ENCODE measurements at places on chromosomes 4 and X. TPM values are rescaled to one million over a fixed set of nuclear protein-coding genes. Genes with fewer than 3 reads are reported as not detected.

Gene SYP
- total RNA-seq: 1.0 TPM

GRCh38 chrX:106891762-106892460, 11.2 kb downstream of the RIPPLY1 start:
- no peak for DNase-seq

DNA sequence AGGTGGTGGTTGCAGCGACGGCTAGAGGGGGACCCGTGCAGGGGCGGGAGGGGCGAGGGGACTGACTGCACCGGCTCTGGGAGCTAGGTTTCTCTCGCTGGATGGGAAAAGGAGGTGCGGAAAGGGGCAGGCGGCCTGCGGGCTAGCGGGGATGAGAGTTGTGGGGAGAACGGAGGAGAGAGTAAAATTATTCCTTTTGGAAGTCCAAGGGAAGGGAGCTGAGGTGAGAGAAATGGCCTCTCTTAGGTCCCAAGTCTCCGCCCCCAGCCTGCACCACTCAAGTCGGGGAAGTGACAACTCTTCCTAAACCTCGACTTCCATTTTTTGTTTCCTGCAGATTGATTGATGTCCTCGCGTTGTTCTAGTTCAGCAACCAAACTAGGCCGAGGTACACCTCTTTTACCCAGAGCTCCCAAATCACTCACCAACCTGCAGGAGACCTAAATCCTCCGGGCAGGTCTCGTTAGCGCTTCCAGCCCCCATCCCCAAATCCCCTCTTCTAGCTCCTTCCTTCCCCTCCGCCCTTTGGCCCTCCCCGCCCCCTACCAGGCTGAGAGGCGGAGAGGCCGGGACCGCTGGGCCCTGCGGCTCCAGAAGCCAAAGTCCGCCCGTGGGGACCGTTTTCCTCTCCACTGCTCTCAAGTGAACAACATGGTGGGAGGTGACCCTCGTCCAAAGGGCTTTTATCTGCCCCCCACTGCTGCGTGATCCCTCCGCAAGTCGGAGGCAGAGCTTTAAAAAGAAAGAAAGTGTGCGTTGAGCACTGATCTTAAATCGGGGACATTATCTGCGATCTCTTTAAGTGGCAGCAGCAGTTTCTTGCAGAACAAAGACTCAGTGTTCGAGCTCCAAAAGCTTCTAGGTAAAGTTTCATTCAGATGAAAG, 7.3 kb downstream of the PITX2 start:
- DNase-seq: no peak

Gene TEX13C
- total RNA-seq: not detected

DNA sequence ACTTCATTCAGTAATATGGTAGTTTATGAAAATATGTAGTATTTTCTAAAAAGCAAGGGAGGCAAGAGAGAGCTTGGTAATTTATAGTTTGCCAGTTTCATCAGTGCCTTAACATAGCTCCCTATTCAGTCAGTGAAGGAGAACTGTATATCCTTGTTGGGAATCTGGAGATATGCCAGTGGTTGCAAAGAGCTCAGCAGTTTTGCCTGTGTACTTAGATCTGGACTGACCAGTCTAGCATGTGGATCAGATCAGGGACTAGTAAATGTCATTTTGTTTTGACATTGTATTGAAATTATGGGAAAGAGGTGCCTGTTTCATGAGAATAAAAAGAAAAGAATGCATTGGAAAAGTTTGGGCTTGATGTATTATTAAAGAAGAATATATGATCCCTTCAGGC, 88.6 kb downstream of the ZIC3 start:
- no peak for DNase-seq

DNA sequence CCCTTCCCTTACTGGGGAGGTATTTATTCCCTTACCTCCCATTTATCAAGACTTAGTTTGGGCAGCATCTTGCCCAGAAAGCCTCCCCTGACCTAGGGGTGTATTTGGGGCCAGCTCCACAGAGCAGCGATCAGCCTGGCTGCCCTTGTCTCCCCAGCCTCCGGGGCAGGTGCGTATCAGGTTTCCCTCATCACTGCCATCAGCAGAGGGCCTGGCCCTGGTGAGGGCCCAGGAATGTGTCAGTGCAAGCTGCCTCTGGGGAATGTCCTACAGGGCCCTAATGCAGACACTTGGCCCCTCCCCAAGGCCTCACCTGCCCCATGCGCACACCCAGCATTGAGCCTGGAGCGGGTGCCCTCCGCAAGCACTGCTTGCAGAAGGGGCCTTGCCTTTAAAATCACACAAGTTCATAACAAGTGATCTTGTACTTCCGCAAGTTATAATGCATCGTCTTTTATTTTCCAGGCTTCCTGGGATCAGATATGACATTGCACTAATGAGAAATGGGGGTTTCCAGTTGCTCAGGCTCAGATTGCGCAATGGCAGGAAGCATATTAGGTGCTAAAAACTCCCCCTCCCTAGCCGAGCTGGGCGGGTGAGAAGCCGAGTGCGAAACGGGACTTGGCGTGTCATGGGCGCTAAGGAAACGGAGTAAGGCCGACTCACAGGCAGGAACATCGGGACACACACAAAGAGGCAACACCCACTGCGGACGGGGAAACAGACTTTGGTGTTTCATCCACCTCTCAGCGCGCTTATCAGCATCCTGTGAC, 25.4 kb upstream of the AFAP1 start:
- DNase-seq: peak; percentile 76

GRCh38 chr4:149795256-149795655, 20.4 kb downstream of the IQCM start:
- no peak for DNase-seq

GRCh38 chr4:186029571-186030398, 39.2 kb upstream of the TLR3 start:
- peak; percentile 84 for DNase-seq

DNA sequence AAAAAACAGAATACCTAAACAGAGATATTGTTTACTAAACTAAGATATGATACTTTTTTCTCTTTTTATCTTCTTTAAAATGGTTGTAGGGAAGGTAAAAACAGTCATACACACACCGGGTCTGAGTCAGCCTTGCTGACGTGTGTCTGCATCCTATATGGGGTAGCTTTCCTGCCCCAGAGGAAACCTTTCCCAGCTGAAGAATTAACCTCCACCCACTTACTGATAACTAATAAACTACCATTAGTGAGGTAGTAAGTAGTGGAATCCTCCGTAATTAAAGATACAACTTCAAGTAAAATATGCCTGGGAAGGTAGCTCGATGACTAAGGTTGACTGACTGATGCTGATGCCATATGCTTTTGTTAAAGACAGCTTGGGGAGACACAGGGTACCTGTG, 312.2 kb downstream of the DCTD start:
- no peak for DNase-seq

Gene PLP1
- not detected for total RNA-seq

DNA sequence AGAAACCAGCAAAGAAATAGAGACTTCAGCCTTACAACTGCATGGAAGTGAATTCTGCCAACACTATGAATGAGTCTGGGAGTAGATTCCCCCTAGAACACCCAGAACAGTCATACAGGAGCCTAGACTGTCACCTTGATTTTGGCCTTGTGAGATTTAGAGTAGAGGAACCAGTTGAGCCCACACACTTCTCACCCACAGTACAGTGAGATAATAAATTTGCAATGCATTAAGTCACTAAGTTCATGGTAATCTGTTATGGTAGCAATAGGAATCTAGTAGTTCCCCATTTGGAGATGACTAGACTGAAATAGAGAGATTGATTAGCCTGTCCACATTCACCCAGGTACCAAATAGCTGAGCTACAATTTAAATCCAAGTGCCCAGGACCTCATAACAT, 59.0 kb downstream of the FAM13A start:
- no peak for DNase-seq

DNA sequence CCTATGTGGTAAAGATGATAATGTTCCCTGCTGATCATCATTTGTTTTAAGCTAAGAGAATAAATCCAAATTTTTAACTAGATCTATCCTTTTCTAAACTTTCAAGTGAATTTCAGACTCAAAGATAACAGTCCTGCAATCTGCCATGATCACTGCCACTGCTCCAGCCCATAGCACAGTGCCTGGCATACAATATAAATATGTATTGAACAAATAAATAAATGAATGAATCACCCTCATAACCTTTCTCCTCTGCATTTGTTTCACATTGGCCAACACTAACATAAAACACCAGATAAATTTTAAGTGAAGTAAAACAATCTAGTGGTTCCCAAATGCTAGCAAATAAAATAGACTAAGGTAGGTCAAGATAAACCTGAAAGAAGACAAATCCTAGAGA, 439.0 kb downstream of the GPM6A start:
- no peak for DNase-seq

Gene LRP2BP
- 0.80 TPM for total RNA-seq

Gene NAP1L5
- 2.8 TPM for total RNA-seq

Gene PCYT1B
- not detected for total RNA-seq

Gene IDUA
- total RNA-seq: 6.0 TPM

Gene HTT
- total RNA-seq: 29.6 TPM

GRCh38 chr4:114385195-114385985, 213.2 kb upstream of the UGT8 start:
- DNase-seq: no peak

Gene NAT8L
- 7.2 TPM for total RNA-seq

Gene RTL3
- not detected for total RNA-seq

DNA sequence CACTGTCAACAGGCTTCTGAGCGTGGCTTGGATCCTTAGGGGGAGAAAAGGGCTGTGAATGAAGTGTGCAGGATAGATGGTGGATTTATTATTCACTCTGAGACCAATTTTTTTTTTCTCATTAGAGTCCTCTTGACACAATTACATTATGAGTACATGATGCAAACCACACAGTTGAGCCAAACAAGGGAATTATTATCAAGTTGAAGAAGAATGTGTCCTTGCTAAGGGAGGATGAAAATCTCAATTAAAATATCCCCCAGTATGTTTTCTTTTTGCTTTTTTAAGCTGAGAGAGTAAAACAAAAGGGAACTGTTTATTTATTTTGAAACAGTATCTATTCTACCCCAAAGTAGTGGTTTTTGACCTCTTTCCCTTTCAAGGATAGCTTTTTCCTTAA, 40.4 kb downstream of the RPS3A start:
- no peak for DNase-seq

Gene CHST7
- 2.9 TPM for total RNA-seq

GRCh38 chr4:141580523-141580922, 55.9 kb upstream of the IL15 start:
- DNase-seq: no peak

Gene SCD5
- total RNA-seq: 0.74 TPM

- no peak for DNase-seq
Observed at GRCh38 chr4:113173126-113173792, 123.8 kb downstream of the ANK2 start.

Gene GATA1
- total RNA-seq: 0.17 TPM

DNA sequence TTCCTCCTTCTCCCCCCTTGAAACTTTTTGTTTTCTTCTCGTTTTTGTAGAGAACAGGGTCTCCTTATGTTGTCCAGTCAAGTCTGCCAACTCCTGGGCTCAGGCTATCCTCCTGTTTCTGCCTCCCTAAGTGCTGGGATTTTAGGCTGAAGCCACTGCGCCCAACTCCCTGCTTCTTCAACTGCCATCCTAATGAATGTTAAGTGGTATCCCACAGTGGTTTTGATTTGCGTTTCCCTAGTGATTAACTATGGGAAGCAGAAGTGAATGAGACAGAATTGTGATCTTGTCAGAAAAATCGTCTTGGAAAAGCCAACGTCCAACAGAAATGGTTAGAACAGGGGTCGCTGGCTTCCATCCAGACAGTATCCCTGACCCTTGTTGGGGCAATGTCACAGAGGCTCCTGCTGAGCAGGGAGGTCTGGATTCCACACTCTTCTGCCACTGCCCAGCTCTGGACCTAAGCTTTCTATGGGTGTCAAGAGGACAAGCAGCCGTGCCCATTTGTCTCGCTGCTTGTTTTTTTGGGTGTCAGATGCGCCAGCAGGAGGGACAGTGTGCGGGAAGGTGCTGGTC, 869 bp upstream of the ADD1 start:
- DNase-seq: no peak

DNA sequence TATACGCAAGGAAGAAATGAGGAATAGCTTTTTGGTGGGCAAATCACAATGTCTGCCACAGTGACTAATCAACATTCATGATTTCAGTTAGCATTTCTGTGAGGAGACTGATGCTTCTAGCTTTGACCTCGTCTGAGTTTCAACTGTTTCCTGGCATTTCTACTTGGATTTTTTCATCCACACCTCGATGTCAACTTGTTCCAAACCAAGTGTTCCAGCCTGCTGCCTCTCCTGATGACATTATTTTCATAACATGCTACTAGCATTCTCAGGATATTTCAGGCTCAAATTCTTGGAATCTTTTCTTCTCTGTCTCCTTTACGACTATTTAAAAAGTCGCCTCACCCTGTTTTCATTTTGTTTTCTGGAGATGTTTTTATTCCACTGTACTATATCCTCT, 90.3 kb upstream of the TEX13D start:
- DNase-seq: no peak

DNA sequence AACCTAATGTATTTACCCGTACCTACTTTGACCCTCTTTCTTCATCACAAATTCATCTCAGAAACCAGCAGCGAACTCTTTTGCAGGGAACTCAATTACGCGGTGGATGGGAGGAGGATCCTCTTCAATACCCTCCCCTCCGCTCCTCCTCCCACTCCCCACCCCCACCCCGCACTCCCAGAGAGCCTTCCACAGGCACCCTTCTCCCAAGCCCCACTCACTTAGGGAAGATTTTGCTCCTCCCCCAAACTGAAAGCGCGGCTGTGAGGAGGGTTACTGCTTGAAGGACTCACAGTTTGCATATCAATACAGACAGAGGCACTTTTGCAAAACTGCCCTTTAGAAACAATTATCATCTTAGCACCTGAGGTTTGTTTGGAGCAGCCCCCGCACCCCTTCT, 960 bp upstream of the IL1RAPL1 start:
- DNase-seq: no peak

Gene MEPE
- not detected for total RNA-seq

Gene SEC31A
- 117 TPM for total RNA-seq

Gene STEEP1
- 14.0 TPM for total RNA-seq

Gene BGN
- 12.6 TPM for total RNA-seq

Gene TMEM164
- 40.8 TPM for total RNA-seq

GRCh38 chrX:16977771-16978170, 31.3 kb downstream of the REPS2 start:
- DNase-seq: no peak

Gene ASB12
- total RNA-seq: 18.8 TPM

- DNase-seq: no peak
Observed at GRCh38 chrX:131917588-131917987, 105.5 kb upstream of the STK26 start.

- no peak for DNase-seq
Observed at GRCh38 chrX:31832263-31832662, 760.4 kb upstream of the FTHL17 start.

GRCh38 chrX:25156832-25157231, 141.1 kb upstream of the ARX start:
- DNase-seq: no peak

DNA sequence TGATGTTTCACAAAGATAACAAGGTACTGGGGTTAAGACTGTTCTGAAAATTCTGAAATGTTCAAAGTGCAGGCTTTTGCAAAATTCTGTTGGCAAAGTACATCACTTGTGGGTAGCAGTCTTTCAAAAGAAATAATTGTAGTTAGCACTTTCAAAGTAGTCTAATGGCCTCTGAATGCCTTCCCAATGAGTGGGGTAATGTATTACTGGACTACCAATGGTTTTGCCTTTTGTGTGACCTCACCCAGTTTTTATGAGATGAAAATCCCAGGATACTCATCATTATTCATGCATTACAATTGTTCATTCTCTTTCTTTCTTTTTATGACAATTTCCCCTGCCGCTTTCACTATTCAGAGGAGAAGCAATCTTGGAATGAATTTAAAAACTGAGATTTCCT, 686.1 kb downstream of the GLUD2 start:
- no peak for DNase-seq

Gene TDO2
- total RNA-seq: not detected
